Left renal pelvis (tissue), 4 donors: ENCODE measurements at places on chromosomes 4 and X.

- no peak for DNase-seq
These were observed 645 bp upstream of the OPHN1 start for GRCh38 chrX:68433981-68434299.

- DNase-seq, result no peak
These were observed 66.3 kb upstream of the MAD2L1 start for GRCh38 chr4:120132935-120133334.

DNA sequence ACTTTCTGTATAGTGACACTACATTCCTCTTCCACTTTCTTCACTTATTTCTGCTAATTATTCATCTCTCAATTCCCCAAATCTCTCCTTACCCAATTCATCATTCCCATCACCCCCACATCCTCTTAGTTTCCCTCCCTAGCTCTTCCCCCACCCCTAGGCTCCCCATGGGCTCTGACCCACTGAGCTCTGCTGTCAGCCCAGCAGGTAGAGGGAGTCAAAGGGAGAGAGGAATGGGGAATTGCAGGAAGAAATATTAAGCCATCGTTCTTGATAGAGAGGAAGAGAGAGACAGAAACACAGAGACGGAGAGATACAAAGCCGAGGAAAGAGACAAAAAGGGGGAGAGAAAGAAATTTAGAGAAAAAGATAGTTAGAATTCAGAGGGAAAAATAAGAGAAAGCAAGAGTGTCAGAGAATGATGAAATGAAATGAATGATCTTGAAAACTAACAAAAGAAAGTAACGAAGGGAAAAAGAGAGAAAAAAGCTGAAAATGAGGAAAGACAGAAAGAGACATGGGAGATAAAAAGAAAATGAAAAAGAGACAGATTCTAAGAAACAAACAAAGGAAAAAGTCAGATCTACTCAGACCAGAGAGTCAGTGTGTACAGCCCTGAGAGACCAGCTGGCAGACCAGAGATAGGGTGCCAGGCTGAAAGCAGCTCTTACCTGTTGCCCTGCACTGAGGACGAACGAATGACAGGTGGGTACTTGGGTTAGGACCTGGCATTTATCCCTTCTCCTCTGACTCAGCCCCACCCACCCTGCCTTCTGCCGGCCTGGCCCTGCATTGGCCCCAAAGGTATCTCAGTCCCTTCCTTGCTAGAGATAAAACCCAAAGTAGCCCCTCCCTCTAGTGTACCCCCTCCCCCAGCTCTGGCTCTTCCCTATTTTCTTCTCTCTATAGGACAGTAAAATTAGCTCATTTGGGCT is at the start of gene ALAS2:
ALAS2 (minus strand) TSS at position 707 of the 935 bp plus-strand sequence. CDS start 4,977 bp downstream, outside the sequence.
- no peak for DNase-seq

GRCh38 chr4:158729716-158730559 is 6.7 kb upstream of the PPID start:
- DNase-seq, result no peak

GRCh38 chr4:47210828-47211227 is 179.5 kb downstream of the GABRB1 start:
- no peak for DNase-seq

- DNase-seq, result no peak
These were observed 819 bp downstream of the NSG1 start for GRCh38 chr4:4387531-4388310.

GRCh38 chrX:126164689-126165400 is 1.2 kb downstream of the DCAF12L2 start:
- no peak for DNase-seq
